ENCODE measurements at places on chromosomes 7 and 10.

GRCh38 chr10:52951824-52952223 is 179.2 kb upstream of the MBL2 start:
- no peak for DNase-seq

GRCh38 chr10:125114761-125115391 is 45.5 kb downstream of the CTBP2 start:
- DNase-seq: no peak

DNA sequence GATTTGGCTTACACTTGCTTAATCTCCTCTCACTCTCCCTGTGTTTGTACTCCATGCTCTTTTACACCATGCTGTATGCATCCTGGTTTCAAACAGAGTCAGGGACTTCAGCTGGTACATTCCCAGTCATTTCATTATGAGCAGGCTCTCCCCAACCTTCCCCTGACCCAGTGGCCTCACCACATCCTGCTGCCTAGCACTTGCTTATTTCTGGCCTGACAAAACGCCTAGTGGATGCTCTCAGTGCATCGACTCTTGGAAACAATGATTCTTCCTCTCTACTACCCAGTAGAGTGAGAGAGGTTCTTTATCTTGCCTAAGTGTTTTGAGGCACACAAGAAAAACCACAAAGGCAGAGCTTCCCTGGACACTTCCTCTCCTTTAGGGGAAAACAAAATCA is 63.4 kb downstream of the CAV1 start:
- no peak for DNase-seq

- no peak for DNase-seq
These were observed 153.6 kb upstream of the PITRM1 start for GRCh38 chr10:3325954-3326750.

GRCh38 chr10:70761727-70762350 is 23.3 kb downstream of the TBATA start:
- DNase-seq: no peak

DNA sequence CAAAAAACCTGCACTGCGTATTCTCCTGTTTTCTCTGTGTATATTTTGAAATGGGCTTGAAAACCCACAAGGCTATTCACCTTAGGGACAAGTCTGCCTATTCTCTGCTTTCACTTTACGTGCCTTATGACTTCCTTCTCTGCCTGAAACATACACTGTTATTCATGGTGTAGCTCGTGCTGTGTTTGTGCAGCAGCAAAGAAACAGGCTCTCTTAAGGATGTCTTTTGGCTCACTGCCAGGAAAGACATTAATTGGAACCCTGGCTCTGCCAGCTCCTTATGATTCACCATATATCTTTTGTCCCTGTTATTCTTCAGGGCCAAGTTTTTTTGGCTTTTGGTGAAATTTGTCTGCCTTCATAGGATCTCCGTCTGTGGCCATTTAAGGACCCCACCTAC is 92.4 kb downstream of the TMEM106B start:
- no peak for DNase-seq

GRCh38 chr7:3959364-3959763 is 658.3 kb downstream of the SDK1 start:
- no peak for DNase-seq

- no peak for DNase-seq
These were observed 193.2 kb downstream of the AGMO start for GRCh38 chr7:15368653-15369052.

GRCh38 chr10:69867699-69868558 is 66.2 kb downstream of the COL13A1 start:
- no peak for DNase-seq

DNA sequence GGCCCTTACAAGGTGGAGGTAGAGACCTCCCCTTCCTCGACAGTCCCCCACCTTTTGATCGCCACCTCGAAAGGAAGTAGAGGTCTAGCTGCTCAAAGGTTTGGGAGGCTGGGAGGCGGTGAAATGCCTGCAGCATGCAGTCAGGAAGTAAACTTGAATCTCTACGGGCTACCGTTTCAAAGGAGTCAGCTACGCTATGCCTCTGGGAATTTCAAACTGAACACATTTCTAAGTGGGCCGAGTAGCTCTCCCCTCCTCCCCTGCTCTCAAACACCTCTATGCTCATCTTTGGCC is 68.0 kb downstream of the CXCL12 start:
- no peak for DNase-seq

- DNase-seq: no peak
These were observed 6.3 kb upstream of the AKR1E2 start for GRCh38 chr10:4819707-4820106.

GRCh38 chr7:44267719-44268421 is 57.5 kb downstream of the CAMK2B start:
- no peak for DNase-seq

DNA sequence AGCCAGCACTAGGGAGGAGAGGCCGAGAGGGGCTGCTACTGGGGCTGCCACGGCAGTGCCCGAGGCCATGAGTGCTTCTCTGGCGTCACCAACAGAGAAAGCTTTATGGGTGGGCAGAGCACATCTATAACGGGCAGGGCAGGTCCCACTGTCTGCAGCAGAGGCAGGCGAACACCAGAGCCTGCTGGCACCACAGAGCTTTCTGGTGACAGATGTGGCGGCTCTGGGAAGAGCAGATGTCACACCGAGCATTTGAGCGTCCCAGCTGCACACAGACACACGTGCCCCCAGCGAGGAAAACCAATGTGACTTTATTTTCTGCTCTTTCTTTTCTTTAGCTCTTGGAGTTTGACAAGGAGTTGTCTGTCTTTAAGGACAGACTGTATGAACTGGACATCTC is 20.5 kb downstream of the NKX6-2 start:
- no peak for DNase-seq

GRCh38 chr7:28107960-28108359 is 72.6 kb downstream of the JAZF1 start:
- DNase-seq: no peak

GRCh38 chr7:69898189-69898588 is 299.9 kb downstream of the AUTS2 start:
- DNase-seq: no peak

GRCh38 chr10:27531336-27531847 is 27.3 kb downstream of the RAB18 start:
- no peak for DNase-seq

DNA sequence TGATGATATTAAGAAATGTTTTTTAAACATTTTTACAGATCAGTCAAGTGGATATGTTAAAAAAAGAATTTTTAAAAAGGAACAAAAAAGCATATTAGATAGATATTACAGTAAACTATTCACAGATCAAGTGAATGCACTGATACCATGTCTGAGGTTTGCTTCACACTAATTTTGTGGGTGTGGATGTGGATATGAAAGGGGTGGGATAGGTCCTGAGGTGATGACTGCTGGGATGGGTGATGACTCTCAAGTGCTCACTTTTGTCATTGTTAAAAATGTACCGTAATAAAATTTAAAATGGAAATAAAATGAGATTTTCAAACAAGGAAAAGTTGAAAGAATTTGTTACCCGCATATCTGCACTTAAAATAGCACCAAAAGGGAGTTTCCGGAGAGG is 54.1 kb downstream of the AGMO start:
- DNase-seq: no peak

DNA sequence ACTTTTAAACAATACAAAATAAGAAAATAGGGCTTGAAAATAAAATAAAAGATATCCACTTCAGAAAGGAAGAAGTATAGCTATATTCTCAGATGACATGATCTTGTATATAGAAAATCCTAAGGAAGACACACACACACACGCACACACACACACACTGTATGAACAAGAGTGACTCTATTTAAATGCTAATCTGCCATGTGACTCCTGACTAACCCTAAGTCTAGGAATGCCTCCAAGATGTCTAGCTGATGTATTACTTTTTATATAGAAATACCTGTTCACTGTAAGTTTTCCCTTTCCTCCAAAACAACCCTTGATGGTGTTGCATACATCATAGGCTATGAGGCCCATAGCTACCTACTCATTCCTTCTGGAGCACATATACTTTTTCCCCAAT is 173.1 kb upstream of the LRRTM3 start:
- DNase-seq: no peak

GRCh38 chr10:59064759-59065539 is 111.5 kb upstream of the PHYHIPL start:
- DNase-seq: no peak

All from T follicular helper cell (primary cell).